ENCODE measurements at places on chromosomes 3 and 15.

DNA sequence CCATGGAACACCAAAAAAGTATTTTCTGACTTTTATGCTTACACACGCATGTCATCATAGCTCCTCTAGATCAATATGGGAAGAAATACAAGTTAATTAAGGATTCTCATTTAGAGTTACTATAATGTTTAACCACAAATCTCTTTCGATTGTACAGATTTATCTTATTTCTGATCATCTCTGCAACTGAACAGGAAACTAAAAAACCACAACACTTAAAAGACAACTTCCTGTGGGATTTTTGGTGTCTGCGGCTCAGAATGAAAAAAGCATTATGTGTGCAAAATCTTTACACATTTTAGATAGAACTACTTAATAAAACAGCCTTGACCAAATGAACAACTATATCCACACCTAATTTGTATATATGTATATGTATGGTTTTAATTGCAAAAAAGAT, 3.0 kb upstream of the TJP1 start:
- DNase-seq = no peak

- no peak for DNase-seq
Observed at GRCh38 chr3:9452417-9452816, 55.0 kb downstream of the SETD5 start.

DNA sequence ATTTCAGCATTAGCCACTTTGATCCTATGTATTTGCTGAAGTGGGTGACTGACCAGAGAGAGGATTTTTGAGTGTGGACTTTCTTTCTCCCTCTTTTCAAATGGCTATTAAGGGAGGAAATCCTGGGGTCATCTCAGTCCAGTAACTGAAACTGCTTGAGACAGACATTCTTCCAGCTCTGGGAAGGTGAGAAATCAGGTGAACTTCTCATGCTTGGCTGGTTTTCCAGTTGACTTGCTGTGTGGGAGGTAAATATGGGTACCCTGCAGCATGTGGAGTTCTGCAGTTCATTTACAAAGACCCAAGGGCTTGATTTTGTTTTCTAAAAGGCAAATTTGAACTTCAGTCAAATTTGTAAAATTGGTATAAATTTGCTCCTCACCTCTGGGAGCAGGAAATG, 461.1 kb upstream of the TBL1XR1 start:
- DNase-seq = peak; percentile 49

- no peak for DNase-seq
Observed at GRCh38 chr3:40355410-40355809, 31.6 kb upstream of the ENTPD3 start.

DNA sequence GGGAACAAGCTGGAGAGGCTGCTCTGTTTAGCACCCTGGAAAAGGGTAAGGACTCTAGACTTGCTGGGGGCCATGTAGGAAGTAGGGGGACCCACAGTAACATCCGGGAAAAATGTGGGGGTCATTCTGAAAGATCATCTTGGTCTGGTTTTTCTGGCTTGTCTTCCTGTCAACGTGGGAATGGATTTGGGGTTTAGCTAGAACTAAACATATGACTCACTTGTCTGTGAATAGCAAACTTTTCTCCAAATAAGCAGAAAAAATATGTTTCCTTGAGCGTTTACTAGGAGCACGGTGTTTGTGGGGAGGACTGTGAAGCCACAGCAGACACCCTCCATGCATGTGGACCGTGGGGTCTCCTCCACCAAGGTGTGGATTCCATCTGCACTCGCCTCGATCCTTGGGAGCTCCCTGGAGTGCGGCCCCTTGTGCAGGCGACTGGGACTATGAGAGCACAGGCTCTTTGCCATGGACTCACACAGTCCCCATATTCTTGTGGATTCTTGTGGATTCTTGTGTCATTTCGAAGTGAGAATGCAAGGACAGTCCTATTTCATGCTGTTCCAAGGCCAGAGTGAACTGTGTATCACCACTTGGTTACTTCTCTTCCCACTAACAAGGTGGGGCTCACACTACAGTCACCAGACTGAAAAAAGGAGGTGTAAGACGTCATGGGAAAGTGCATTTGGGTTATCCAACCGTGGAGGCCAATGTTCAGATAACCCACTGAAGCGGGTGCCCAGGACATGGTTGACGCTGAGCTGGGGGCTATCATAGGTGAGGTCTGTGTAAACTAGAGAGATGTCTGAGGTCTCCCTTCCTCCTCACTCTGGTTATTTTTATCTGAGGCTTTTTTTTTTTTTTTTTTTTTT, 25.5 kb downstream of the PGPEP1L start:
- no peak for DNase-seq

Measured in left renal pelvis (tissue), 4 donors.